Foreskin fibroblast (primary cell): ENCODE measurements at places on chromosomes 4 and X.

GRCh38 chr4:124181039-124181438, 531.5 kb downstream of the ANKRD50 start:
- DNase-seq, result peak; percentile 53

DNA sequence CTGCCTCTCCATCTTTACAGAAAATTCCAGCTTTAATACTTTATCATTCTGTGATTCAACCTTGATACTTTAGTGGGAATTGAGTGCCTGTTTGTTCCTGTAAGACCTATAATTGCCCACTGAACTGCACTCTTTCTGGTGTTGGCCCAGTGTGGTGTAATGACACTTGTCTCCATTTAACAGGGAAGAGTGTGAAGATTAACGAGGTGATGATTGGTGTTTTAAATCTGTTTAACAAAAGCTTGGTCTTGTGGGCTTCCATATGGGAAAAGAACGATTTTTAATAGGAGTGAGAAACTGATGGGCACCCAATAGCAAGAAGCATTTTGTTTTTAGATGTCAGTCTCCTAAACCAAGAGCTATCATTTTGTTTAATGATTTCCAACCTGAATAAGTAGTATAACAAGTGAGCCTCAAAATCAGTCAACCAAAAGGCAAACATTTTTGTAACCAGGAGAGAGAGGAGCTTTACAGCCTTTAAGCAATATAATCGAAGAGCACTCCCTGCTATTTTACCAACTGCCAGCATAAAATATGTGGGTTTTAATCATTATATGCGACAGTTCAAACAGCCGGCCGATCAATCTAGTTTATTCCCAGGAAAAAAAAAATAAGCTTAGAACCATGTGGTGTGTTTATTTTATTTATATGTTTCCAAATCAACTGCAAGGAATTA, 50.2 kb downstream of the SUPT20HL1 start:
- no peak for DNase-seq

DNA sequence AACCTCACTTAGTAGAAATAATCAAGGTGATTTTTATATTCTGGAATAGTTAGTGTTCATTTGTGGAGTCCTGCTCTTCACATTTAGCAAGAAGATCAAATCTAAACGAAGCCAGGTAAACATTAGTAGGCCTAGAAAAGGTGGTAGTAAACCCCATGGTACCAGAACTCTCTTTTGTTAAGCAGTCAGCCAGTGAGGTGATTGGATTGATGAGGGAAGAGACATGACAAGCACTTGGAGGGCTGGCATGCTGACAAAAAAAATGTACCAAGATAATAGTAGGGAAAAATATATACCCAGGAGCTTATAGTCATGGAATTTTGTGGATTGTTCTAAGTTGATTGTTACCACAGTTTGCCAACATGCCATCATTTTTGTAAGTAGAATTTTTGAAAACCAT, 163.8 kb downstream of the BANK1 start:
- DNase-seq, result no peak

DNA sequence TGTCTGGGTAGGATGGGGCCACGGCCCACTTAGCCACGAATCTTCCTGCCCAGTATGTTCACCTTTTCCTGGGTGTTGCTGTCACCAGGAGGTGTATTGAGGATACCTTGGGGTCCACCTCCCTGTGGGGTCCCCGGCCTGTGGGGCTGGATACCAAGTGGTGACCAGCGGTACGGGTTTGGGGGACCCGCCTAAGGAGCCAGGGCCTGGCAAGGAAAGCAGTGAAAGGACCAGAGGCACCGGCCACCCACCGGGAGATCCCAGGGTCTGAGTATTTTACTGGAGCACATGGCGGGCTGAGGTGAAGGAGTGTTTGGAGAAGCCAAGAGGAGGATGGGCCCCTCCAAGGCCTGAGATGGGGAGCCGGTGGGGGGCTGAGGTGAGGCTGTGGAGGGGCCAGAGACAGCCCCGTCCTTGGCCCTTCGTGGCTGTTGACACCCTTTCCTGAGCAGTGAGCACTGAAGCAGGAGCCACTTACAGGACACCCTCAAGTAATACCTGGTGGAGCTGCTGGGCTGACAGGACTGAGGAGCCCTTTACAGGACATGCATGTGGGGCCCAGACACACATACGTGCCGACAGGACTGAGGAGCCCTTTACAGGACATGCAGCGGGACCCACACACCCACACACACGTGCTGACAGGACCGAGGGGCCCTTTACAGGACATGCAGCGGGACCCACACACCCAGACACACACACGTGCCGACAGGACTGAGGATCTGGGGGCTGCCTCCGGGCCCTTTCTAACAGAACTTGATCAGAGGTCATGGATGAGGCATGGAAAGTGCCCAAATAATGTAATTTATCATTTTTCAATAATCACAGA, 38.4 kb downstream of the TMEM271 start:
- DNase-seq, result no peak

DNA sequence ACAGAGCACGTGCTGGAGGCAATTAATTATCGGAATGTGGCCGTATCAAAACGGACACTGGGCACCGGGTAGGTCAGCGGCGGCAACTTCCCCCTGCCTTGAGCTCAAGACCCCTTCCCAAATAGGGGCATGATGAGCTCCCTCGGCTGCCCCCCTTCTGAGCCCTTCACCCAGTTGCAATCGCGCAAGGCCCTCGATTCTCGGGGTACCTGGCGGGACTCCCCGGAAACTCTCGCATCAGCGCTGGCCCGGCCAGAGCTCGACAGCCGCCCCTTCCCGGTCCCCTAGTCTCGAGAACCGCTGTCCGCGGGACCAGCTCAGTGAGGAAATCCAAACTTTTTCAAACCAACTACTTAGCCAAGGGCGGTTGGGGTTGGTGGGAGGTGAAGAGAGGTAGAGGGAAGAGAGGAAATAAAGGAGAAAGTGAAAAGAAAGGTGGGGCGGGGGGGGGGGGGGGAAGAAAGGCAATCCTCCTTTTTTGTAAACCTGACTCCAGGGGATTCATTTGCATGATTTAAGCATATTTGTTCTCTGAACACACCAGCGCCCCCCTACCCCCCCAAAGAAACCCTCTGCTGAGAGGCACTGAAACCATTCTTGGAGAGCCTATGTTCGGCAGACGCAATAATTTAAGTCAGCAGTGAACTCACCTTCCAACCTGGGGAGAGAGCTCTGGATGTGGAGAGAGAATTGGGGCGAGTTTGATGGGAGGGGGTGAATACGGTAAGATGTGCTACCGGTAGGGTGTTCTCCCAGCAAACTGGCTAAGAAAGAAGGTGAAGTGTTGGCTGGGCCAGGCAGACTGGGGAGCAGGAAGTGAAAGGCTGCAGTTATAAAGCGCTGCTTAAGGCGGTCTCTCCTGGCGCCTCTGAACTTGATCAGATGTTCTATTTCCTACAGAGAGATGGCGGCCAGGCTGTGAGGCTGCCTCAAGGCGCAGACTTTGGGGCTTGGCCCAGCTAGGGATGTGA, 2.0 kb upstream of the ZIC3 start:
- DNase-seq, result no peak

DNA sequence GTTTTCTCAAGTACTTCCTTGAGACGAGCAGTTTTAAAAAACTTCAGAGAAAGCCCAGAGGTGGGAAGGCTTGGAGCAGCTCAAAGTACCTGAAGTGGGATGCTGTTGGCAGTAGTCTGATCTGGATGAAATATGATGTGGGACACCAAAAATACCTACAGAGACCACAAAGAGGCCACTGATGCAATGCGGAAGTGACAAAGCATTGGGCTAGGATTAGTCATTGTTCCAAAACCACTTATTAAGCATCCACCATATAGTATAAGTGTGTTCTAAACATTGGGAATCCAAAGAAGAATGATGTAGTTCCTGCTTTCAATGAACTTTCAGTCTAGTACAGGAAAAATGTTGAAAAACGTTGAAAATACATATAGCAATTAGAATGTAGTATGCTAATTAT, 386.1 kb upstream of the CNKSR2 start:
- no peak for DNase-seq

GRCh38 chrX:30876367-30876766, 12.7 kb downstream of the TAB3 start:
- no peak for DNase-seq

DNA sequence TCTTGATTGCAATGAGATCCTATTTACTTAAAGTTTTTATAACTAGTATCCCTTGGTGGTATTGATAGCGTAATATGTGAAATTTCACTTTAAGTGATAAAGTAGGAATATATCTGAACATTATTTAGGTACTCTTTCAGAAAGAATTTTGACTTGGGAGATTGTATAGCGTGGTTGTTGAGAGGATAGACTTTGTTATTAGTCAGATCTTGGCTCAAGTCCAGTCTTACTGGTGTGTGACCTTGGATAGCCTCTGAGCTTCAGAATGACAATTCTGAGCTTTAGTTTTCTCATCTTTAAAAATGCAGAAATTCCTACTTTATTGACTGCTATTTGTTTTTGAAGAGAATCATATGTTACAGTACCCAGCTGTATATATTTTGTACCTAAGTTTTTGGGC, 32.6 kb downstream of the DCK start:
- DNase-seq, result peak; percentile 82

DNA sequence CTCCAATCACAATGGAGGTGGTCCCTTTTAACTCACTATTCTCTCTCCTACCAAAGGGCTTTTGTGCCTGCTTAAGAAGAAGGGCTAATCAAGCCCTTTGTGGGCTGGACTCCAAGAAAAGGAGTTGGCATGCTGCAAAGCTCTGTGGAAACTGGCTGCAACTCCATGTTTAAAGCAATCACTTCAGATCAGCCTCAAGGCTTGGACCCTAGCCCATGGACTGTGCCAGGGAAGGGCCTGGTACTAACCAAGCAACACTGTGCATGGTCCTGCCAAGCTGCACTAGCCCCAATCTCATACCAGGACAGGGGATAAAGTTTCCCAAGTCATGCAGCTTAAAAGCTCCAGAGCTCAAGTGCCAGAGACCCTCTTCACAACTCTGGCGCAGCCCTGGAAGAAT, 86.7 kb downstream of the ATP8A1 start:
- DNase-seq, result no peak

DNA sequence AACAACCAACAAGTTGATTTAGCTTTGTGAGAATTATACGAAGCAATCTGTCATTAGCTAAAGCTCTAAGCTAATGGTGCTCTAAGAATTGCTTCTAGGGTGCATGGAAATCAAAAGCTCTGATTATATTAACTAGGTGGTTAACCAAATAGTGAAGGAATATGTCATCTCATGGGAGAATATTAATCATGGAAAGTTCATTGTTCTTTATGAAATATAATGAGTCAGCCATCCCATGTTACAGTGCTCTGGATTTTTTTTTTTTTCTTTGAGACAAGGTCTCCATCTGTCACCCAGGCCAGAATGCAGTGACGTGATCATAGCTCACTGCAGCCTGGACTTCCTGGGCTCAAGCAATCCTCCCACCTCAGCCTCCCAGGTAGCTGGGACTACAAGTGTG, 10.5 kb downstream of the DCAF8L2 start:
- no peak for DNase-seq

GRCh38 chr4:54547299-54548097, 110.3 kb upstream of the KIT start:
- no peak for DNase-seq

- no peak for DNase-seq
Measured at GRCh38 chr4:175435381-175435783, 376.7 kb downstream of the GPM6A start.

- no peak for DNase-seq
Measured at GRCh38 chrX:39677978-39678791, 419.6 kb downstream of the BCOR start.

DNA sequence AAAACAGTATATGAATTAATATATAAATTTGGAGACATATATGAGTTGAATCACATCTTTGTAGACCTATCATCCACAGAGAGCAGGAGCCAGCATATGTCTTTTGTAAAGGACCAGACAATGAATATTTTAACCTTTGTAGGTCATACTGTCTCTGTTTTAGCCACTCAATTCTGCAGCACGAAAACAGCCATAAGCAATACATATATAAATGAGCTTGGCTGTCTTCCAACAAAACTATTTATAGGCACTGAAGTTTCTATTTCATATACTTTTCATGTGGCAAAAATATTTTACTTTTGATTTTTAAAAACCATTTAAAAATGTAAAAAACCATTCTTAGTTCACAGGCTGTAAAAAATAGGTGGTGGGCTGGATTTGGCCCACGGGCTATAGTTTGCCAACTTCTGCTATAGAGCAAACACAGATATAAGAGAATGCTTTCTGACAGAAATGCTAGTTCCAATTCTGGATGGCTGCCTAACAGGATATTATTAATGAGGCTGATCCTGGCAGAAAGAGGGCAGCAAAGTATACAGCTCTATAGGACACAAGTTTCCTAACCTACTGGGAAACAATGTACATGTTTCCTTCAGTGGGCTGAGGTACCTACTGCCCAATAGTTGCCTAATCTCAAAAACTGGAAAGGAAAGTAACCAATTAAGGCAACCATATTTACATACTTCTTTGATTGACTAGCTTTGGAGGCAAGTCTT, 58.1 kb upstream of the UCP1 start:
- no peak for DNase-seq

DNA sequence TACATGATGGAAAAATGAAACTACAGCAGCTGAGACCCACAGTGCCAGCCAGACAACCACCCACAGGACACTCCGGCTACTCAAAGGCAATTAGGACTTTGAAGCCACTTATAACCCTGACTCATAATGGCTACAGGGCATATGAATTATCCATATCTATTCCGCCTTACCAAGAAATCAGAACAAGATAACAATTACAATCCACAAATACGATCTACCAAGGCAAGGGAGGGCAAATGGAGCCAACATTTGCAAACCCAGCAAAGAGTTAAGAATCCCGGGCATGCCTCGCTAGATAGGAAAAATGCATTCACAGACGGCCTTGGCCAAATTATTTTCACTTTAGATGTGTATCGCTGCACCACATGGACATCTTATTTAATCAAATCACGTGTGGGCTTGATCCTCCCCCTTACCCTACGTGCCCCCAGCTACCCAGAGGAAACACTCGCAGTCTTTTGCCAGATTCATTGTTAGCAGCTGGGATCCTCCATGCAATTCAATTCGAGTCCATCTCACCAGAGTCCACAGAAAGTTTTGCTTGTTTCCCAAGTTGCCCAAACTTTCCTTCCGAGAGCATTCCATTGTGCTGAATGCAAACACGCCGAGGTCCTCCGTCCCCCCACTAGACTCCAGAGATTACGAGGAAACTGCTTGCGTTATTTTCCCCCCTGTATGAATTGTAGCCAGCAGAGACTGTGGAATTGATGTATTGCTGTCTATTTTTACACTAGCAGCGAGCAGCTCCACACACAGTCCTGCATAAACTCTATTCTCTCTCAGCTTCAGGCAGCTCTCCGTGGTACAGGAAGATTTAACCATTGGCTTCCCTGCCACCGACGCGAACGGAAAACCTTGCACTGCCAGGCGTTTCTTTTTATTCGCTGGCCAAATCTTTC, 1.2 kb downstream of the PPARGC1A start:
- peak; percentile 51 for DNase-seq

- no peak for DNase-seq
Measured at GRCh38 chr4:156103311-156103710, 149.6 kb upstream of the CTSO start.

- no peak for DNase-seq
Measured at GRCh38 chr4:74088396-74088795, 10.6 kb downstream of the CXCL2 start.

- DNase-seq, result peak; percentile 66
Measured at GRCh38 chrX:34886011-34886410, 56.6 kb upstream of the FAM47B start.
